ENCODE measurements at places on chromosomes 3 and 15. TPM values are rescaled to one million over a fixed set of nuclear protein-coding genes. Genes with fewer than 3 reads are reported as not detected.

The CAMKV gene
- total RNA-seq = not detected

The SCAANT1 gene
- not detected for total RNA-seq

The CFAP100 gene
- not detected for total RNA-seq

The SLC9C1 gene
- total RNA-seq = 0.28 TPM

The MME gene
- 20.7 TPM for total RNA-seq

The ZNF80 gene
- total RNA-seq = not detected

Measured in liver (tissue), 10 donors.